Inflammatory macrophage (primary cell): ENCODE measurements at places on chromosomes 12 and 14.
A peak's percentile ranks its signal among the peaks of the same experiment; 100 is the strongest.

- no peak for DNase-seq
Observed at GRCh38 chr14:78297858-78298257, 127.7 kb downstream of the NRXN3 start.

DNA sequence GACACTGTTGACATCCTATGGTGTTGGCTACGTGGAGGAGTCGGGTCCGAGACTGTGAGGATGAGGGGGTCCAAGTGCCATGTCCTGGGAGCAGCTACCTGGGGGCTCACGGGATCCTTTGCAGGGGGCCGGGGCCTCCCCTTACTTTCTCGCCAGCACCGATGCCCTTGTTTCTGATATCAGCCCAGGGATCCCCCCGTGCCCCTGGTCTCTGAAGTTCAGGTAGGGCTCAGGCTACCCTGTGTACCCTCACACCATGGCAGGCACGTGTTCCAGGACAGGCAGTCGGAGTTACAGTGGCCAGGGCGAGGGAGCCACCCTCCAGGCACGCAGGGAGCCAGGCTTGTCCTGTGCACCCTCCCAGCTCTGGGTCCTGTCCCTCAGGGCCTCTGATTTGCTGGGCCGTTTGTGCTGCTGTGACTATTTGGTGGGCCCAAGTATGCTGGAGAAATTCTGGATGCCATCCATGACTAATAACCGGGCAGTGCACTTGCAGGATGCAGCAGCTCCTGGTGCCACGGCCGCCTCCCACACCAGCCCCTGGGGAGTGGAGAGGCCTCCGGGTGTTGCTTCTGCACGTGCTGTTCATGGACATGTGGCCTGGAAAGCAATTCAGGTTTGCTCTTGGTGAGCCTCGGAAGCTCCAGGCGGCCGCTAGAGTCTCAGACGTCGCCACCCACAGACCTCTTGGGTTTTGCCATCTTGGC lies 93.1 kb upstream of the SFSWAP start:
- no peak for DNase-seq

GRCh38 chr14:20580242-20580641 lies 7.6 kb downstream of the RNASE11 start:
- peak; percentile 29 for DNase-seq

DNA sequence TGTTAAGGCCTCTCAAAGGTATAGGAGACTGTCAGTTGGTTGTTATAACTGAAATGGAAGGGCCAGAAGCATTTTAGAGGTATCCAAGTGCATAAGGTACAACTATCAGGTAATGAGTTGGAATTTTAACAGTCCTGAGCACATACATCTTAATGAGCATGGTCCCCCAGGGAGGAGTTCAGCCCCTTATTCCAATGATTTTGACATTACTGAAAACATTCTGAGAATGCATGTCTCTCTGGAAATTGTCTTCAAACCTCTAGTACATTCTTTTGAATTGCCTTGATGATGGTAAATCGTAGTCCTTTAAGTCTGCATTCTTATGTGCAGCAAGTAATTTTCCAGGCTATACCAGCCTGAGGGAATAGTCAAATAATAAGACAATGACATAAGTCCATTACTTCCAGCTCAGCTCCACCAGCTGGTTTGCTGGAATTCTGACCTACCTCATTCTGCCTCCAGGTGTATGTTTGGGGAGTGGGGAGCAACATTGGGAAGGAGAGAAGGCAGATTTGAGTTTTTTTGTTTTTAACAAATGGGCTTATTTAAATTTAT lies 239.2 kb downstream of the MSRB3 start:
- no peak for DNase-seq

- DNase-seq: no peak
Observed at GRCh38 chr14:96631621-96632362, 129.6 kb downstream of the PAPOLA start.

GRCh38 chr14:45028107-45028626 lies 55.7 kb upstream of the PRPF39 start:
- DNase-seq: no peak
